ENCODE measurements at places on chromosomes 13 and 19.

DNA sequence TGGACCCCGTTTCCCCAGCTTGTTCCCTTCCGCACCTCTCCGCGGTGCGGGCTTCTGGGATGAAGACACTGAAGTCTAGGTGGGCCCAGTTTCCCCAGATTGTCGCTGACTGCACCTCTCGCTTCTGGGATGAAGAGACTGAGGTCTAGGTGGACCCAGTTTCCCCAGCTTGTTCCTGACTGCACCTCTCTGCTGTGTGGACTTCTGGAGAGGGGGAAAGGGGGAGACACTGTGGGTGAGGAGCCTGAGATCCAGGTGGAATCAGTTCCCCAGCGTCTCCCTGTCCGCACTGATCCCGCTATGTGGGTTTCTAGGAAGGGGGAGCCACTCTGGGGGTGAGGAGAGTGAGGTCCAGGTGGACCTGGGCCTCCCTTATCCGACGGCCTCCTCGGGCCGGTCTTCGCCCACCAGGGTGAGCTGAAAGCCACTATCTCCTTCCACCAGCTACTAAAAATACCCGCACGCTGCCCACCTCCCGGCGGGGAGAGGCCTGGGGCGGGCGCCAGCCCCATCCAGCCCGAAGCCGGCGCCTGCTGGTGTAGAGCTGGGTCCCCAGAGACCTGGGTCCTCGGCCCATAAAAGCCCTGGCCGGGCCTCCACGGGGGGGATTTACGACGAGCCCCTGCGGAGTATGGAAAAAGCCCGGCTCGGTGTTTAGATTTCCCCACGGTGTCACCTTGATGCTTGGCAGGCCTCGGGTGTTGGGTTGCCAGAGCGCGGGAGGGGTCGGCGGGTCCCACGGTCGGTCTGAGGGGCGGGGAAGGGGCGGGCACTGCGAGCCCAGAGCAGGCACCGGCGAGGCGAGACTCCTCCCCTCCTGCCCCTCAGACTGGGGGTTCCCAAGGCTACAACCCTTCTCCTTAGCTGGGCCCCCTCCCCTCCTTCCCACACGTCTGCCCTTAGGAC is 10.6 kb downstream of the FUT6 start:
- no peak for DNase-seq

GRCh38 chr19:43561139-43561970 is 14.0 kb downstream of the XRCC1 start:
- DNase-seq: no peak

- DNase-seq: no peak
Measured at GRCh38 chr13:48728226-48728625, 74.5 kb downstream of the CYSLTR2 start.

DNA sequence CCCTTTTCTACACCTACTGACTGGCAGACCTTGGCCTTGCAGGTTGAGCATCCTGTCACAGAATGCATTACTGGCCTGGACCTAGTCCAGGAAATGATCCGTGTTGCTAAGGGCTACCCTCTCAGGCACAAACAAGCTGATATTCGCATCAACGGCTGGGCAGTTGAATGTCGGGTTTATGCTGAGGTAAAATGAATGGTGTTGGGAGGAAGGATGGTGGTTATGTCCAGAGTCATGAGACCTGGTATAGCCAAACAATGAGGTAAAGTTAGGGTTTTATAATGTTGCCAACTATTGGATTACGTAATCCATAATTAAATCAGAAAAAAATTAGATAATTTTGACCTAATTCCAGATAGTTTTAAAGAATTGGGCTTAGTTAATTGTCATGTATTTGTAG is 212.5 kb downstream of the PCCA start:
- no peak for DNase-seq

GRCh38 chr19:49677231-49677900 is at the start of gene PRMT1:
PRMT1 (plus strand) TSS chr19:49677271; CDS start chr19:49677281, 10 bp downstream.
- DNase-seq: peak; percentile 34

GRCh38 chr19:6103217-6103644 is 7.1 kb downstream of the RFX2 start:
- no peak for DNase-seq

DNA sequence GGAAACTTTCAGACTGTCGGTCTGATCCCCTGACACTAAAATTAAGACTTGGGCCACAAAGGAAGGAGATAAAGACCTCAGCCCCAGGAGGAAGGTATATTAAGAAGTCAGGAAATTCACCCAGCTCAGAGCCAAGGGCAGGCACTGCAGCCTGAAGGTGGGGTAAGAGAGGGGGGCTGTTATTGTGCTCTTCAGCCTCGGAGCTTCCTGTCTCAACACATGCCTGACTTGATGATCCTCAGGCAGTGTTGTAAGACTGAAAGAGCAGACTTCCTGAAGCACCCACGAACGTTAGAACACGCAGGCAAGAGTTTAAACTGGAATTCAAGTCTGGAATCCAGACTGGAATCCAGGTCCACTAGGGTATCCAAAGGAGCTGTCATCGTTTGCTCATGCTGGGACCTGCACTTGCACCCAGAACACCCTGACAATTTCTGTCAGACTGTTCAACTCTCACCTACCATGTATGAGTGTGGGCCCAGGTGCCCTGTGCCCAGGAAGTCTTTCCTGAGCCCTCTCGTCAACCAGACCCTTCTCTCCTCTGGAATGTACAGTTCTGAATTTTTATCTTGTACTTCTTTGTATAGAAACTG is 10.7 kb upstream of the FLT1 start:
- DNase-seq: no peak

GRCh38 chr19:3520166-3521103 is 14.3 kb downstream of the FZR1 start:
- DNase-seq: no peak

- DNase-seq: no peak
Measured at GRCh38 chr13:36753176-36753575, 65.8 kb upstream of the RFXAP start.

- no peak for DNase-seq
Measured at GRCh38 chr13:41365631-41366030, 54.6 kb downstream of the NAA16 start.

- DNase-seq: no peak
Measured at GRCh38 chr13:40432018-40432978, 234.1 kb downstream of the FOXO1 start.

GRCh38 chr13:63208826-63209225 is 1793.2 kb upstream of the PCDH20 start:
- DNase-seq: no peak

- DNase-seq: no peak
Measured at GRCh38 chr19:10852098-10852800, 4.0 kb downstream of the C19orf38 start.

GRCh38 chr13:81058916-81059290 is 718.0 kb upstream of the SPRY2 start:
- no peak for DNase-seq

DNA sequence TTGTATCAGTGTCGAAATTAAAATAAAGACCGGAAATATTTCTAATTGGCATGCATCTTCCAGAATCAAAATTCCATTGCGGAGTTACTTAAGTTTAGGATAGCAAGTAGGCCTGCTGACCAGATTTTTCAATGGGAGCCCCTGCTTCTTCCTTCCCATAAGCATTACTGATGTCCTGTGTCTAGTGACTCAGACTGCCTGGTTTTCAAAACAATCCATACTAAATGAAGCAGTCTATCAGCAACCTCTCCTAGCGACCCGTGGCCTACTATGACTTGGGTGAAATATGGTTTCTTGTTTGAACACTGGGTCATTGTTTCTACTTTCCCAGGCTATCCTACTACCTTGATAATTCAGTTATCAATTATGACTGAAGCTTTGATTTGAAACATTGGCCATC is 571.6 kb downstream of the TBC1D4 start:
- no peak for DNase-seq

- peak; percentile 5 for DNase-seq
Measured at GRCh38 chr13:36819739-36820090, 693 bp downstream of the RFXAP start.

GRCh38 chr13:77306458-77306857 is 20.4 kb downstream of the MYCBP2 start:
- DNase-seq: no peak

GRCh38 chr13:50686551-50686950 is 156.9 kb downstream of the DLEU7 start:
- DNase-seq: no peak

DNA sequence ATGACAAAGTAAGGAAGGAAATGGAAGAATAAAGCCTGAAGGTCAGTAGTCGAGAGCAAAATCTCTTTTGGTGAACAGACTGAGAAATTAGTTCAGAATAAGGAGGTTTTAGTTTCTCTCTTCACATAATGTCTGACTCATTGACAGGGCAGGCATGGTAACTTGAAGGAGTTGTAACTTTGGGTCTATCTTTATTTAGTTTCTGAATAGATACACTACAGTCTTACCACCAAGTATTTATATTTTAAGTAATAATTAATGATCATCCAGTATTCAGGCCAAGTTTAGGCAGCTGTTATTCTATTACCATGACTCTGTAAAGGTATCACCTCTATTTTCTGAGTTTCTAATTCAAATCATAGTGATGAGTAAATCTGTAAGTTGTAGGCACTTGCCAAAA is 219.9 kb downstream of the SPRY2 start:
- DNase-seq: no peak

- no peak for DNase-seq
Measured at GRCh38 chr13:101915331-101915730, 462.9 kb downstream of the ITGBL1 start.

GRCh38 chr13:50268500-50268899 is 253.3 kb downstream of the KCNRG start:
- no peak for DNase-seq

- no peak for DNase-seq
Measured at GRCh38 chr19:1450735-1451731, 1.1 kb downstream of the APC2 start.

- no peak for DNase-seq
Measured at GRCh38 chr13:108621462-108621861, 7.9 kb upstream of the MYO16 start.

DNA sequence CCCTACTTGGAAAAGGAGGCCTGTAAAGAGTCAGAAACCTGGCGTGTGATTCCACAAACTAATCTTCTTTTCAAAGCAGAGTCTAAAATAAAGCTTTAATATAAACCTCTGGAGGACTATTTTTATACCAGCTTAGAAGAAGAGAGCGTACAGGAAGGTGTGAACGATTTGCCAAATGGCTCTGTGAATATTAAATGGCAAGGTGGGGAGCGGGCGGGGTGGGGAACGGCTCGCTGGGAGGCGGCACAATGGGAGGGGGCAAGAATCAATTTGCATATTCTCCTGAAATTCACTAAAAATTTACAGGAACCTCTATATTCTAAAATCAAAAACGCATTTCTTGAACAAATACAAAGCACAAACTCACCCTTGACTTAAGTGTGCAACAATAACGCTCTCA is 982 bp downstream of the ZNF780B start:
- DNase-seq: no peak

DNA sequence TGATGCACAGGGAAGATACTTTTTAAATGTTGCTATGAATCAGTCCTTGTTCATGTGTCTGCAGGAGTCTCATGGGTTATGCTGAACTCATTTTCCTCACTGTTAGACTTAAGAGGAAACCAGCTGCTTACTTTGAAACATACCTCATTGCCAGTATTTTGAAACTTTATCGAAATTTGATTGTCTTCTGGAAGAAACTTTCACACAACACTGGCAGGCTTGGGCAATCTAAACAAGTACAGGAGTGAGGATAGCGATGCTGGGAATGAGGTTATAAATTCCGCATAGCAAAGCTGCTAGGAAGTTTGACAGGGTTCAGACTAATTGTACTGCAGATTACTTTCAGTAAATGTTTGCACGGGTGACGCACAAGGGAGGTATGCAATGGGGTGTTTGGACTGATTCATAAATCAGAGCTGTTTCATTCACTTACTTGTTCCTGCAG is 245.7 kb downstream of the DNAJC15 start:
- no peak for DNase-seq

DNA sequence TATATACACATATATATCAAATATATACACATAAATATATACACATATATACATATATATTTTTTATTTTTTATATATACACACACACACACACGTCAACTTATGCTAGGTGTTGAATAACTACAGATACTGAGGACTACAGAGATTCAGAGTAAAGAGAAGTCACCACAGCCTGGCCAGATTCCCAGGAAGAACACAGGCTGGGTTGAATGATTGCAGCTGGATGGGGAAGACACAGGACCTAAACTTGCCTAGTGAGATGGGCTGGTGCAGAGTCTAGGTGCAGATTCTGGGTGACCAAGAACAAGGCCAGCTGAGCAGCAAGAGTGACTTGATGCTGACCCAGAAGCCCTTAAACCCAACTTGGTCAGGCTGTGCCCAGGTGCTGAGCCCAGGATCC is 241.3 kb downstream of the KCTD12 start:
- DNase-seq: no peak

- DNase-seq: no peak
Measured at GRCh38 chr13:80083853-80084676, 256.9 kb downstream of the SPRY2 start.

DNA sequence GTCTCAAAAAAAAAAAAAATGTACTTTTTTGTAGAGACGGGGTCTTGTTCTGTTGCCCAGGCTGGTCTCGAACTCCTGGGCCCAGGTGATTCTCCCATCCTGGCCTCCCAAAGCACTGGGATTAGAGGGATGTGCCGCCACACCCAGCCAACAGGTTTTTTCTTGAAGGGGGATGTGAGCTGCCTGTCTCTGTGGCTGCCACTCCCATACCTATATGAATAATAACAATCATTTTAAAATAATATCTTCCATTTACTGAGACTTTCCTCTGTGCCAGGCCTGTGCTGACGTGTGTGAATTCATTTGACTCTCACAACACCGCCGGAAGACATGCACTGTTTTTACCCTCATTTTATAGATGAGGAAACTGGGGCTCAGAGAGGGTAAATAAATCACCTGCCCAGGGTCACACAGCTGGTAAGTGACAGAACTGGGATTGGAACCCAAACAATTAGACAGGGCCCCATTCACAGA is 7.2 kb upstream of the BCL3 start:
- DNase-seq: no peak

- DNase-seq: no peak
Measured at GRCh38 chr19:45442778-45443461, 19.2 kb upstream of the ERCC1 start.

DNA sequence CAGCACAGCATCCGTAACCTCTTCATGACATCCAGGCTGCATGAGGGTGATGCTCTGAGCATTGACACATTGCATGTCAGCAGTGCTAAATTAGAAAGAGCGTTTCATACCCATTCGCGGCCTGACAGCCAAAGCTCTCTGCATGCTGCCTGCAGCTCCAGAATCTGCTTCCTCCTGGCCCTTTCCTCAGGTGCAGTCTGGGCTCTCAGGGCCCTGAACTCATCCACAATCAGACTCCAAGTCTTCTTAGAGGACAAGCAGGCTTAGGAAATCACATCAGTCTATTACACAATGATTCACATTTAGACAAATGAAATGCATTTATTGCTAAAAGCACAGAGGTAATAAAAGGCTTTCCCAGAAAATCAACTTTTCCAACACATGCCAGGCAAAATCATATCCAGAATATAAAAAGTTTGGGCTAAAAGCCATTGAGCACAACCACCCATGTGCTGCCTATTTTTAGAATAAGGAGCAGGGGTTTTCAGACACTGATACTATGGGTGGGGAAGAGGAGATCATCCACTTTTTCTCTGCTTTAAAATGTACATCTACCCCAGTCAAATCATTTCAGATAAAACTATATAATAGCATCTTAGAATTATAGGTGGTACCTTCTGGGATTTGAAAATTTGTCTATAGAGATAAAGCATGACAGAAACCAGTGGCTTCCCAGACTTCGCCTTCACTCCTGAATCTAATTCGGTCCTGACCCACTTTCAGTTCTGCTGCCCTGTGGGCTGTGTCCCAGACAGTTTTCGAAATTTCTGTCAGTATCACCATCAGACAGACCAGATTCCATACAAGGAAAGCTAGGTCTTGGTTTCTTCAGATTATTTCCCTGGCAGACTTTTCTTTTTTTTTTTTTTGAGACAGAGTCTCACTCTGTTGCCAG is 109.3 kb downstream of the COL4A2 start:
- no peak for DNase-seq

GRCh38 chr13:32878163-32878562 is 138.1 kb upstream of the KL start:
- no peak for DNase-seq
